ENCODE measurements at places on chromosomes 5 and 9. TPM values are rescaled to one million over a fixed set of nuclear protein-coding genes. Genes with fewer than 3 reads are reported as not detected.

EPB41L4A gene
- 17.2 TPM for total RNA-seq

GABRB2 gene
- total RNA-seq = not detected

GRCh38 chr5:127342364-127342763 is 51.8 kb downstream of the MEGF10 start:
- no peak for DNase-seq

DNA sequence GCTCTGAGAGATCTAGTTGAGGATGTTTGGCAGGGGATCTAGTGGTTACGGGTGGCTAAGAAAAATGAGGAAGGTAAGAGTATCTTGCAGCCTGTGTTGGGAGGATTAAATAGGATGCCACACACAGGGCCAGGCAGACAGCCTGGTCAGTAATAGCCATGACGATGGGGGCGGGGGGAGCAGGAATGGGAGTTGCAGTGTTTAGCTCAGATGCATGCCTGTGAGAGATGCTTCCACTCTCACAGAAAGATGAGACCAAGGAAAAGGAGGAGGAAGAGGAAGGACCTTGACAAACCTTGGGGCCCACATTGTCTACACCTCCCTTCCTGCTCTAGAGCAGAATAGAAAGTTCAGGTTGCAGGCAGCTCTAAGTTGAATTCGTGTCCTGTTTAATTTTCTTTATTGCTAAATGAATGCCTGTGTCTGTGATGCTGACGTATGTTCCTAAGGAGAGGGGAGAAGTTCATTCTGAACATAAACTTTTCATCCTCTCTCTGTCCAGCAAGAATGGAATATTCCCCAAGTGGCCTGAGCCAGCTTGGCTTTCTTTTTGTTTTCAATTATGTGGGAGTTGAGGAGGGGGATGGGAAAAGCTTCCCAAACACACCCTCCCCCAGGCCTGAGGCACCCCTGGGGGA is 28.7 kb downstream of the TGFBI start:
- no peak for DNase-seq

DNA sequence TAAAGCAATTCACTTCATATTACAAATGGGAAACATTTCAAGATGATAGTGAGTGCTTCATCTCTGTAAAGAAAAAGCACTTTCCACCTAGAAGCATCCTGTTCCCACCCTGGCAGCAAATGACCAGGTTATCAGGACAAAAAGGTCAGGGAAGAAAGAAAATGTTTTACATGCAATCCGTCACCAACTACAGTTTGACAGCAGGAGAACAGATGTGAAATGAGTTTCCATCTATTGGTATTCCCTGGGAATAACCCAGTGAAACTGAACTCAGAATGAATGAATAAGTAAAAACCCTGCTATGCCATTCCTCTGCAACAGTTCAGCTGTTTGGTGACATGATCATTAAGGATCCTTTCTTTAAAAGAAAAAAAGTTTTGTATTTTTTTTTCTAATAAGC is 67.6 kb downstream of the HTR1A start:
- DNase-seq = no peak

DNA sequence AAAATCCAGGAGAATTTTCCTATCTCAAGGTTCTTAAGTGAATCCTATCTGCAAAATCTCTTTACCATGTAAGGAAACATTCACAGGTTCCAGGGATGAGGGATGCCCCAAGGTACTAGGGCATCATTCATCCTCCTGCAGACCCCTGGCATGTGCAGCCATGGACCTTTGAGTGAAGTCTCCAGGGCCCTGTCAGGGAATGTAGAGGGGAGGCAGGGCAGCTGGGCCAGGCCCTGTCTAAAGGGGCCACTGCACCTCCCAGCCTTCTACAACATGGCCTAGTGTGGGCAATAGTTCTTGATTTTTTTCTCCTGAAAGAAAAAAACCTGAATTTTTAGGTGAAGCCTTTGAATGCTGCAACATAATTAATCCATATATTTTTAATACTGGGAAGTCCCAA is 63.3 kb downstream of the SEMA4D start:
- no peak for DNase-seq

- no peak for DNase-seq
These were observed 5.8 kb upstream of the PLPP1 start for GRCh38 chr5:55540525-55540924.
